Spinal cord (tissue), 10 donors: ENCODE measurements at places on chromosomes 11 and 22.

- DNase-seq = no peak
These were observed 718.1 kb downstream of the NTM start for GRCh38 chr11:132088551-132088950.

DNA sequence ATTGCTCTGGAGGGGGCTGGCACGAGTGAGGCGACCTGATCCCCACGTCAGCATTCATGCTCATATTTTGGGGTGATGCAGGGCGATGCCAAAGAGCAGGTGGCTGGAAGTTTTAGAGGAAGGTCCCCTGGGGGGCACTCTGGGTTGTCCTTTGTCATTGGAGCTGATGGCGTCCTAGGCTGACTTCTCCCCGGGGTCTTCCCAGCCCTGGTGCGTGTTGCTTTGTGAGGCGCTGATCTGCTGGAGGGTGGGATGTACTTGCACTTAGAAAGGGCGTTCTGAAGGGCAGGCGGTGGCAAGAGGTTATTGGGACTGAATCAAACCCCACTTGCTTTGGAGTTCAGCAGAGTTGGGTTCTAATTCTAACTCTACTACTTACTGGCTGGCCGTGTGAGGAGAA lies 313.3 kb downstream of the NTM start:
- no peak for DNase-seq

DNA sequence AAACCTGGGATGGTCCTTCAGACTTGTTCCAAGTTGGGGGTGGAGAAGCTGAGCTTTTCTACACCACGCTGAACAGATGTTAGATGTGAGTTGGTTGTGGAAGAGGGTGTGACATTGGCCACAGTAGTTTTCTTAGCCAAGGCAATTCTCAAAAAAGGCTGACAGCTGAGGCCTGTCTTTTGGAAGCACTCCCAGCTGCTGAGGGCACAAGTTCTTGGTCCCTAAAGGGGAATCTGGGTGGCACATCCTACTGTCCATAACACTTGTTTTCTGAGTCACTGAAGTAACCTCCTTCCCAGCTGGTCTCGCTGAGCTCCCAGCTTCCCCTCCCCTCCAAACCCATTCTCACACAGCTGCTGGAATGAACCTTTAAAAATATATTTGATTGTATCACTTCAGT lies 375.7 kb upstream of the KIRREL3 start:
- no peak for DNase-seq

- peak; percentile 78 for DNase-seq
These were observed at the start of gene VEGFB for GRCh38 chr11:64233913-64234586. TSS of gene VEGFB (plus strand) at chr11:64234584. CDS start at chr11:64234834, 250 bp downstream.

- DNase-seq = no peak
These were observed 5.2 kb downstream of the SBF1 start for GRCh38 chr22:50469377-50470305.

DNA sequence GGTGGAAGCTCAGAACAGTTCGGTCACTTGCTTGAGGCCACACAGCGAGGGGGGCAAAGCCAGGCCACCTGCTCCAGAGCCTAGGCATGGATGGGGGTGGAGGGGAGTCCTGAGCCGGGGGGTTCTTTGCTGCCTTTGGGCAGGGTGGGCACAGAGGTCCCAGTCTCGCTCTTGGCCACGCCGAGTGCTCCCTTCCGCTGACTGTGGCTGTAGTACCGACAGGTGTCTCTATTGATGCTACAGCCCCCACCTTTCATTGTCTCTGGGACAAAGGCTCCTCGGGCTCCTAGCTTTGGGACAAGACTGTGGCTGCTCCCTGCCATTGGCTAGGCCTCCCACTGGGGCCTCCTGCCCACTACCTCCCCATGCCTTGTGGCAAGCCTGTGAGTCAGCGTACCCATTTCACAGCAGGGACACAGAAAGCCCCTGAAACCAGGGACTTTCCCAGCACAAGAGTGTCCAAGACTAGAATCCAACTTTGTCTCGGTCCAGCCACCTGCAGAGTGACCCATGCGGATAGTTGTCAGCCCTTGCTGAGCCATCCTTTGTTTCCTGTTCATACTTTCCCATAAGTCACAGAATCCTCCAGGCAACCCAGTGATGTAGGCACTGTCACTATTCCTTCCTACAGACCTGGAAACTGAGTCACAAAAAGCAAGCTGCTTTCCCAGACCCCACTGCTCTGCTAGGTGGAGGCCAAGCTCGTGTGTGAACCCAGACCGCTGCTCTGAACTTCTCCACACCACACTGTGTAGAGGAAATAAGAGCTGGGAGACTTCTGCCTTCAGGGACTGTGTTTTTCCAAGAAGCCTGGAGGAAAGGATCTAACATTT lies 17.2 kb downstream of the MYEOV start:
- DNase-seq = no peak

DNA sequence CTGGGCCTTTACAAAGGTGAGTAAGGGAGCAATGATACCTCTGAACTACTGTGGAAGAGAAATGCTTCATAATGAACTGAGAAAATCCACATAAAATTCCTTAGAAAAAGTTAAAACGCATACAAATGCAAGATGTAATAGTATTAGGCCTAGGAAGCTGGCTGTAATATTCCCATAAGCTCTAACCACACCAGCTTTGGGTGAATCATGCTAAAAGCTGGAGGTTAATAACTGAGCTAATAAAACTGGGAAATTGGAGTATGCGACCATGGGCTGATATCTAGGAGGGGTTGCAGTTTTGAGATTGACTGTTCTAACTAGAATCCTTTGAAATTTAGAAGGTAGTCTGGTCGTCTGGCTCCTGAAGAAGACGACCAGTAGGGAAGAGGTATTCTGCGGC lies 28.6 kb upstream of the RCE1 start:
- no peak for DNase-seq

GRCh38 chr11:130486391-130486836 lies 38.0 kb downstream of the ADAMTS15 start:
- DNase-seq = no peak

- DNase-seq = peak; percentile 1
These were observed 63.5 kb downstream of the CRYBB2 start for GRCh38 chr22:25282671-25283561.

DNA sequence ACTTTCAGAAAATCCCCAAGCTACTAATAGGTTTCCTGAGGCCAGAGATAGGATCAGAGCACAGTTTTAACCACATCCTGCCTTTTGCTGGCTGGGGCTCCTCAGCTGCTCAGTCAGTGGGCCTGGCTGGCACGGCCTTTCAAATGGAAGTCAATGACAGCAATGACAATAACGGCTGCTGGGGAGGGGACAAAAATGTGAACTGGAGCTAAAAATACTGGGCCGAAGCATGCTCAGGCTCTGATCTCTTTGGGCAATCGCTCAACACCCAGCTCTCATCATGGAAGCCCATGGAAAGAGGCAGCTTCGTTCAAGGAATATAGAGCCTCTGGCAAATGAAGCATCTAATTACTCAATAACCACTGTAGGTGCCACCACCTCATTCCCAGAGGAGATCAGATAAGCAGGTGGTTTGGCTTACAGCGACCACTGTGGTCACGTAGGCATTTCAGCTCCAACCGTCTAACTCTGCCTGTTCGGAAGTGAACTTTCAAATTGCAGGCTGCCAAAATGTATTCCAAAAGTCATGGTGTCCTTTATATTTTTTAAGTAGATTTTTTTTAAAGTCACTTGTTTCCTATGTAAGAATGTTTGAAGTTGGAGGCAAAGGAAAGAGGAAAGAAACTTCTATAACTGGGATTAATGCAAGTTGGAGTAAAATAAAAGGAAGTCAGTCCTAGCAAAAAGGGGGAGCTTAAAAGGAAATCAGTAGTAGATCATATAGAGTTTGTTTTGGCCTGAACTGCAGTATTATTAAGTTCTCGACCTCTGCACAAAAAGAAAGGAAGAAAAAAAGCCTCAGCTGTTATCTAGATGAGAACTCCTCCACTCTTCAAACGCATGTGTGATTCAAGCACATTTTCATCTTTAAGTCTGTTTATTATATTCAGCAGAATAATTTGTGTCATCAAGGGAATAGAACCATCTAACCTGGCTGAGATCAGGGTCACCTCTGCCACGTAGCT lies 14.1 kb downstream of the WT1 start:
- no peak for DNase-seq

GRCh38 chr11:123302751-123303195 lies 107.7 kb upstream of the CLMP start:
- DNase-seq = no peak

DNA sequence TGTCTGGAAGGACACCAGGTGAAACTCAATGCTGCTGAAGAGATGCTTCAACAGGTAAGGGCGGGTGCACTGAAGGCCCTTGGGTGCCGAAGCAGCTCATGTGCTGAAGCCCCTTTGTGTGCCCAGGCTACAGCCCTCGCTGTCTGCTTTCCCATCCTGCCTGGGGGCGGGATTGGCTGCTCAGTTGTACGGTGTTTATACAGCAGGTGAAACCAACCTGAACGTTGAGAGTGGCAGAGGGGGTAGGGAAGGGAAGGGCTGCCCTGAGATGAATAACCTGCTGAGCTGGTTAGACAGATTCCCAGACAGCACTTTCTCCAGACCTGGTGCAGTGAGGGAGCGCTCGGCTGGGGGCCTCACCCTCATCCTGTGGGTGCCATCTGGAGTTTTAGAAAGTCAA lies 75.7 kb downstream of the CYB5R2 start:
- DNase-seq = no peak

DNA sequence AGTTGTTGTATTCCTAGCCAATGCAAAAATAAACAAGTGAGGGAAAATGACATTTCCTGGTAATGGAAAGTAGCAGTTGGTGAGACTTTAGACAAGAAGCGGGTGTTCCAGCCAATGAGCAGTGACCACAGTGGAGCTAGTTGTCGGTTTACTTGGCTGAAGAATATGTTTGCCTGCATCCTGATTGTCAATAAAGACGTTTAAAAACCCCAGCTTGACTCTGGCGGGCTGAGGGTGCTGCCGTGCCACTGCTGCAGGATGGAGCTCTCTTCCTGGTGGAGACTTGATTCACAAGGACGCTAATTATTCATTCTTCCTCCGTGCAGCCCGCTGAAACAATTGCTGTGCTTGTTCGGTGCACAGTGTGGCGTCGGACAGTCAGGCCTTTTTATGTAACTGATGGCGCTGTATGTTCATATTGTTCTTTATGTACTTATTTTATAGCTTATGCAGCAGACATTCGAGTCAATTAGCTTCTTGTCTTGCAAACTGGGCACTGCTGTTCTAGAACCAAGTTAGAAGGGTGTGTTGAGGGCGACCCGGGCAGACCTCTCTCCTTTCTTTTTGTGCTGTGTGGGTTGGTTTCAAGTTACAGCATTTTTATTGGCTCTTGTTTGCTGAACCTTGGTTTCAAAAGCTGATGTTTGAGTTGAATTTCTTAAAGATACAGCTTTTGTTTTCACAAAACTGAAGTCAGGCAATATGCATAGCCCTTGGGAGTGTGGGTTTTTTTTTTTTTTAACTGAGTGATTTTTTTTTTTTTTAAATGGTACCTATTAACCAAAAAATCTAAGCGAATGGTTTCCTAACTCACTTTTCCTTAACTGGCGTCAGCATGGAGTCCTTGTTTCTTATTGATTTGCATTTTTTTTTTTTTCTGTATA lies 153.9 kb downstream of the TEAD1 start:
- DNase-seq = peak; percentile 87

GRCh38 chr11:23405350-23405937 lies 545.2 kb upstream of the CCDC179 start:
- no peak for DNase-seq

GRCh38 chr11:12110714-12111548 lies 541 bp downstream of the MICAL2 start:
- no peak for DNase-seq
